ENCODE measurements at places on chromosomes 7 and 10. TPM values are rescaled to one million over a fixed set of nuclear protein-coding genes. Genes with fewer than 3 reads are reported as not detected.
A peak's percentile ranks its signal among the peaks of the same experiment; 100 is the strongest.

C10orf67 gene
- total RNA-seq = 0.15 TPM

ZCWPW1 gene
- 2.4 TPM for total RNA-seq

DNA sequence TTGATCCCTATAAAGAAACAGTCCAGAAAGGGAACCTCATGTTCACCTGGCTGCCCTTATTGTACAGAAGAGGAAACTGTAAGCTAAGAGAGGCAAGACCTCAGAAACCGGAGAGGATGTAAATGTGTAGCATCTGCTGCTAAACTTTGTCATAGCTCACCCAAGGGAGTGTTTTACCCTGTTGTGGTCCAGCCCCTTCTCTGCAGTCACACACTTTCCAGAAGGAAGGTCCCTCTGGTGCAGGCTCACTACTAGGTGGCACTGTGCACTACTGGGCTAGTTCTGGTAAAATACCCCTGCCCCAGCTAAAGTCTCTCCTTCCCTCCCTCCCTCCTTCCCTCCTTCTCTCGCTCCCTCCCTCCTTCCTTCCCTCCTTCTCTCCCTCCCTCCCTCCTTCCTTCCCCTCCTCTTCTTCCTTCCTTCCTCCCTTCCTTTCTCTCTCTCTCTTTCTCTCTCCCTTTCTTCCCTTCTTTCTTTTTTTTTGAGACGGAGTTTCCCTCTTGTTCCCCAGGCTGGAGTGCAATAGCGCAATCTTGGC lies 42.5 kb upstream of the LCOR start:
- H3K27me3 ChIP-seq = peaks cover 15% of the 10 kb centered on the region
- H3K27ac ChIP-seq = no peak overlapping the region
- DNase-seq = no peak
- H3K4me3 ChIP-seq = no peak overlapping the region
- no peaks in the 10 kb centered on the region for H3K36me3 ChIP-seq
- no peaks in the 10 kb centered on the region for H3K4me1 ChIP-seq

ZNF425 gene
- 0.67 TPM for total RNA-seq

CALCR gene
- not detected for total RNA-seq

DNA sequence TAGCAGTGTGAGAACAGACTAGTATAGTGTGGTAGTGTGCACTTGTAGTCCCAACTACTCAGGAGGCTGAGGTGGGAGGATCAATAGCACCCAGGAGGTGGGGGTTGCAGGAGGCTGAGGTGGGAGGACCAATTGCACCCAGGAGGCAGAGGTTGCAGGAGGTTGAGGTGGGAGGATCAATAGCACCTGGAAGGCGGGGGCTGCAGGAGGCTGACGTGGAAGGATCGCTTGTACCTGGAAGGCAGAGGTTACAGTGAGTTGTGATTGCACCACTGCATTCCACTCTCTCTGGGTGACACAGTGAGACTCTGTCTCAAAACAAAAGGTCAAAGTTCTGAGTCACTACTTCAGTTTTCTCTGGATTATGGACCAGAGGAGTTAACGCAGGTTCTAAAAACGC lies 22.6 kb upstream of the DIP2C start:
- DNase-seq = no peak
- H3K4me1 ChIP-seq = no peaks in the 10 kb centered on the region
- peaks cover 19% of the 10 kb centered on the region for H3K27me3 ChIP-seq
- H3K27ac ChIP-seq = no peak overlapping the region

GRCh38 chr7:13099154-13099795 lies 411.8 kb downstream of the ARL4A start:
- H3K4me3 ChIP-seq = no peak overlapping the region
- H3K27ac ChIP-seq = no peak overlapping the region
- no peaks in the 10 kb centered on the region for H3K27me3 ChIP-seq
- no peaks in the 10 kb centered on the region for H3K36me3 ChIP-seq
- peaks cover 2% of the 10 kb centered on the region for H3K4me1 ChIP-seq

DNA sequence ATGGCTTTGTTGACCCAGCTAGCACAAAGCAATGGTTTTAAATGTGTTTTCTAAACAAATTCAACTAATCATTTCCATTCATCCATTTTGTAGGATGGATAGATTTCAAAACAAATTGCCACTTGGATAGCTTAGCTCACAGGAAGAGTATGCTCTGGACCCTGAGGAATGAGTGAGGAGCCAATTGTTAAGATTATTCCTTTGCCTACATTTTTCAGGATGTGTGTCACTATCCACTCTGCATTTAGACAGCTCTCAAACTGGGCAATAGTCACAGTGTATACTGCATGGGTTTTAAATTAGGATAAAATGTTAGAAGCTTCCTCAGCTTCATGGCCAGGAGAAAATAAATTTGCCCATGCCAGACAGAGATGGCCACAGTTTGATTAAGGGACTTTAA lies 605.6 kb upstream of the TEX47 start:
- H3K27me3 ChIP-seq = no peaks in the 10 kb centered on the region
- no peak for DNase-seq
- H3K4me1 ChIP-seq = no peaks in the 10 kb centered on the region
- no peaks in the 10 kb centered on the region for H3K36me3 ChIP-seq
- no peak overlapping the region for H3K27ac ChIP-seq
- H3K4me3 ChIP-seq = no peak overlapping the region

DNA sequence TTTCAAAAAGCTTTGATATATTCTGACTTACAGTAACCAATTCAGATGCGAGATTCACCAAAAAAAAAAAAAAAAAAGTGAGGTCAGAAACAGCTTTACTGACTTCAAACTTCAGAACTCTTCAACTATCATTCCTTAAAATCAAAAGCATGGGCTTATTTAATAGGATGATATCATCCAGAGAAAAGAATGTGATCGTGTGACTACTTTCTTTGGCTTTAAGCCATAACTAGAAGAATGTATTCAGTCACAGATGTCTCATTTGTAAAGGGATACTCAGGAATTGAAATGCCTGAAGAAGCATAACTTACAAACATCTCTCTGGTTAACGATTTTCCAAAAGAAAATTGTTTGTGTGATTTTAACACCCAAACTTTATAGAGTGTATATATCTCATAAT lies 11.5 kb downstream of the TPK1 start:
- peaks cover 41% of the 10 kb centered on the region for H3K4me1 ChIP-seq
- H3K36me3 ChIP-seq = peaks cover 17% of the 10 kb centered on the region
- no peak overlapping the region for H3K27ac ChIP-seq
- H3K27me3 ChIP-seq = no peaks in the 10 kb centered on the region
- H3K4me3 ChIP-seq = no peak overlapping the region
- DNase-seq = no peak

MCM10 gene
- 57.4 TPM for total RNA-seq

INPP5F gene
- total RNA-seq = 11.1 TPM

SCIN gene
- total RNA-seq = 1.6 TPM

DNA sequence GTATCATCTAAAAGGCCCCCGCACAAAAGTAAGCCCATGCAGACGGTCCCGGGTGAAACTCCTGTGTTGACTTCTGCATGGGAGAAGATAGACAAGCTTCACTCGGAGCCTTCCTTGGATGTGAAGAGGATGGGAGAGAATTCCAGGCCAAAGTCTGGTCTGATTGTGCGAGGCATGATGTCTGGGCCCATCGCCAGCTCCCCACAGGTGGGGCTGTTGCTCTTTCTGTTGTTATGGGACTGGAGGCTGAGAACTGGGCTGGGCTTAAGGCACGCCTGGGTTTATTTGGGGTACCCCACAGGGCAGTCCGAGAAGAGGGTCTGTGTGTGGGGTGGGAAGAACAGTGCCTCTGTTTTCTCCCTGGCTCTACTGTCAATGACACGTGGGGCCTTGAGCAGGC lies 14.6 kb downstream of the MINDY4 start:
- no peaks in the 10 kb centered on the region for H3K4me1 ChIP-seq
- no peak overlapping the region for H3K27ac ChIP-seq
- no peaks in the 10 kb centered on the region for H3K27me3 ChIP-seq
- H3K36me3 ChIP-seq = no peaks in the 10 kb centered on the region
- H3K4me3 ChIP-seq = no peak overlapping the region

GRCh38 chr10:112295853-112296830 lies 12.9 kb downstream of the TECTB start:
- no peak for DNase-seq
- H3K36me3 ChIP-seq = no peaks in the 10 kb centered on the region
- peaks cover 14% of the 10 kb centered on the region for H3K27me3 ChIP-seq
- H3K4me3 ChIP-seq = no peak overlapping the region
- H3K4me1 ChIP-seq = no peaks in the 10 kb centered on the region

PODXL gene
- total RNA-seq = 1.5 TPM

GRCh38 chr10:31836569-31837406 lies 91.8 kb downstream of the ARHGAP12 start:
- DNase-seq = peak; percentile 10
- no peaks in the 10 kb centered on the region for H3K36me3 ChIP-seq
- no peak overlapping the region for H3K4me3 ChIP-seq
- H3K27me3 ChIP-seq = no peaks in the 10 kb centered on the region

DNA sequence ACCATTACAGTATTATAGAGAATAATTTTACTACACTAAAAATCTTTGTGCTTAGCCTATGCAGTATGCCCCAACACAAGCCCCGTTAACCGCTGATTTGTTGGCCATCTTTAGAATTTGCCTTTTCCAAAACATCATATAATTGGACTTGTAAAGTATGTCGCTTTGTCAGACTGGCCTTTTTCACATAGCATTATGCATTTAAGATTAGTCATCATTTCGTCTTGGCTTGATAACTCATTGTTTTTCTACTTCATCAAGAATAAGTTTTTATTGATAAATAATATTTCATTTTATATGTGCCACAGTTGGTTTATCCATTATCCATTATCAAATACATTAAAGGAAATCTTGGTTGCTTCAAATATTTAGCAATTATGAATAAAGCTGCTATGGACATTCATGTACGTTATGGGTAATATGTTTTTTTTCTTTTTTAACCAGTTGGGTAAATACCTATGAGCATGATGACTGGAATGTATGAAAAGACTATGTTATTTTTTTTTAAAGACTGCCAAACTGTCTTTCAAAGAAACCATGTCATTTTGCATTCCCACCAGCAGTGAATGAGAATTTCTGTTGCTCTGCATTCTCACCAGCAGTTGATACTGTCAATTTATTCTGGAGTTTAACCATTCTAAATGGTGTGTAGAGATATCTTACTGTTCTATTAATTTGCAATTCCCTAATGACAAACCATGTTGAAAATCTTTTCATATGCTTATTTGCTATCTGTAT lies 273.1 kb upstream of the KCND2 start:
- H3K27ac ChIP-seq = no peak overlapping the region
- H3K27me3 ChIP-seq = no peaks in the 10 kb centered on the region
- no peak overlapping the region for H3K4me3 ChIP-seq
- no peaks in the 10 kb centered on the region for H3K36me3 ChIP-seq
- no peak for DNase-seq
- no peaks in the 10 kb centered on the region for H3K4me1 ChIP-seq

DNA sequence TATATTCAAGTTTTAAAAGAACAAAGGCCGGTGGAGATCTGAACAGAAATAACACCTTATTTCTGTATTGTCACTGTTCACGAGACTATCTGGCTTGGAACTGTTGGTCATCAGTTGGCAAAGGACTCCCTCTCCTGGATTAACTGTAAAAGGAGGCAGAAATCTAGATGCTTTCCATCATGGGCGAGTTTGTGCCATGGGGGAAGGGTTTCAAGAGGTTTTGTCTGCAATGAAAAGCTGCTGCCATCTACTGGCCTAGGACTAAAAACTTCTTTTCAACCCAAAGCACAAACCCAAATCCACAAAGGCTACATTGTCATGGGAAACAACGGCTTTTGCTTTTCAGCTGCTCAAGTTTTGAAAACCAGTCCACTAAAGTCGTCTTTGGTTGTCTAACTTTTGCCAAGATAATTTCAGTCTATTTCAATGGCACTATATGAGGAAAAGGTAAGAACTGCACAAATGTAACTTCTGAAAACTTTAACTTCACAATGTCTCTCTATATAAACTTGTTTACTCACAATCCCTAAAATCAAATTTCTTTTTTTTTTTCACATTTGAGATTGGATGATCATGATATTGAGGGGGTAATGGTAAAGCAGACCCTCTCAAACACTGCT lies 196.8 kb downstream of the SKAP2 start:
- no peak overlapping the region for H3K4me3 ChIP-seq
- no peaks in the 10 kb centered on the region for H3K36me3 ChIP-seq
- H3K27me3 ChIP-seq = peaks cover 29% of the 10 kb centered on the region
- no peak overlapping the region for H3K27ac ChIP-seq

- no peaks in the 10 kb centered on the region for H3K4me1 ChIP-seq
- no peak overlapping the region for H3K4me3 ChIP-seq
- no peak for DNase-seq
- no peaks in the 10 kb centered on the region for H3K36me3 ChIP-seq
These were observed 355.3 kb upstream of the NPVF start for GRCh38 chr7:25583621-25584020.

CFAP46 gene
- not detected for total RNA-seq

- no peak overlapping the region for H3K27ac ChIP-seq
- no peaks in the 10 kb centered on the region for H3K27me3 ChIP-seq
- peaks cover 38% of the 10 kb centered on the region for H3K36me3 ChIP-seq
- DNase-seq = no peak
- H3K4me3 ChIP-seq = no peak overlapping the region
- no peaks in the 10 kb centered on the region for H3K4me1 ChIP-seq
These were observed 131.9 kb downstream of the LYZL1 start for GRCh38 chr10:29420744-29421143.

DNA sequence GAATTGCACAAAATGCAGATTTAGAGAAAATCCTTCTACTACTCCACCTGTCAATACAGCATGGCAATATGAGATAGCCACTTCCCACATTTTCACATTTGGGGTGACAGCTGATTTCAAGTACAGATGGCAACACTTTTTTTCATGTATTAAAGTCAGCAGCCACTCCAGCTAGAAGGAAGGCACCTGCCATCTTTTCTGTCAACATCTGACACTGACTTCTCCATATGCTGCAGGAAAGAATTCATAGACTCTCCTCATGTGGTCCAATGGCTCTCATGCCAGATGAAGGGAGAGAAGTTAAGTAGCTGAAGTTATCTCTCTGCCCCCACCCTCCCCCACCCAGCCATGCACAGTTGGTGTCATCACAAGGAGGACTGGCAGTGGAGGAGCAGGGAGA lies 912.0 kb downstream of the SORCS1 start:
- no peak for DNase-seq
- no peak overlapping the region for H3K27ac ChIP-seq
- no peaks in the 10 kb centered on the region for H3K27me3 ChIP-seq
- H3K4me3 ChIP-seq = no peak overlapping the region

OPN1SW gene
- total RNA-seq = not detected
